Caco-2 (cell line): ENCODE measurements at places on chromosomes 6 and 20.

DNA sequence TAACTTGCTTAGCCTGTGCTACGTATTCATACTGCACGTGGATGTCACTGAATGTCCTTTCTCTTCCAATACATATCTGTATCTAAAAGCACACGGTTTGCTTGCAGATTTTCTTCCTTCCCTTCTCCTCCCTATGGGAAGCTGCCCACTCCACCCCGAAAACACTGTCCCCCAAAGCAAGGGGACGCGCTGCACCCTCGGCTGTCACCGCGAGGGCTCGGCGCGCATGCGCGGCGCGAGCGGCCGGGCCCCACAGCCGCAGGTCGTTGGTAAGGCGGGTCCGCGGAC lies 659 bp downstream of the TMX4 start:
- peak; percentile 85 for DNase-seq

DNA sequence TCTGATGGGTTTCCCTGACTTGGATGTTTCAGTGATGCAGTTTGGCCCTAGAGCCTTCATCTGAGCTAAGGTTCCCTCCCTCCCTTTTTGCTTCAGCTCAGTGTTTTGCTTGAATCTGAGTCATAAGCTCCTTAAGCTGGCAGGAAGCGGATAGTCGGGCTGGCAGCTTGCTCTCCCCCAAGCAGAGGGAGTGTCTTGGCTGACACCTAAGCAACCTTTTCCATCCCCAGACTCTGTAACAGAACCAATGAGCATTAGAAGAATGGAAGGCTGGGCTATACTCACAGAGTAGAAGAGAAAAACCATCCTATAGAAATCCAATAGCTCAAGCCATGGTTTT lies 98.3 kb downstream of the HAO1 start:
- no peak for DNase-seq

- DNase-seq: no peak
Observed at GRCh38 chr20:41507851-41508250, 110.3 kb downstream of the CHD6 start.

DNA sequence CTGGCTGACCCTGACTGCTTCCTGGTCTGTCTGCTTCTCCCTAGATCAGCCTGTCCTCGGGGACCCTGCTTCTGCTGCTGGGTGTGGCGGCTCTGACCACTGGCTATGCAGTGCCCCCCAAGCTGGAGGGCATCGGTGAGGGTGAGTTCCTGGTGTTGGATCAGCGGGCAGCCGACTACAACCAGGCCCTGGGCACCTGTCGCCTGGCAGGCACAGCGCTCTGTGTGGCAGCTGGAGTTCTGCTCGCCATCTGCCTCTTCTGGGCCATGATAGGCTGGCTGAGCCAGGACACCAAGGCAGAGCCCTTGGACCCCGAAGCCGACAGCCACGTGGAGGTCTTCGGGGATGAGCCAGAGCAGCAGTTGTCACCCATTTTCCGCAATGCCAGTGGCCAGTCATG lies 6.3 kb downstream of the NRSN2 start:
- no peak for DNase-seq

DNA sequence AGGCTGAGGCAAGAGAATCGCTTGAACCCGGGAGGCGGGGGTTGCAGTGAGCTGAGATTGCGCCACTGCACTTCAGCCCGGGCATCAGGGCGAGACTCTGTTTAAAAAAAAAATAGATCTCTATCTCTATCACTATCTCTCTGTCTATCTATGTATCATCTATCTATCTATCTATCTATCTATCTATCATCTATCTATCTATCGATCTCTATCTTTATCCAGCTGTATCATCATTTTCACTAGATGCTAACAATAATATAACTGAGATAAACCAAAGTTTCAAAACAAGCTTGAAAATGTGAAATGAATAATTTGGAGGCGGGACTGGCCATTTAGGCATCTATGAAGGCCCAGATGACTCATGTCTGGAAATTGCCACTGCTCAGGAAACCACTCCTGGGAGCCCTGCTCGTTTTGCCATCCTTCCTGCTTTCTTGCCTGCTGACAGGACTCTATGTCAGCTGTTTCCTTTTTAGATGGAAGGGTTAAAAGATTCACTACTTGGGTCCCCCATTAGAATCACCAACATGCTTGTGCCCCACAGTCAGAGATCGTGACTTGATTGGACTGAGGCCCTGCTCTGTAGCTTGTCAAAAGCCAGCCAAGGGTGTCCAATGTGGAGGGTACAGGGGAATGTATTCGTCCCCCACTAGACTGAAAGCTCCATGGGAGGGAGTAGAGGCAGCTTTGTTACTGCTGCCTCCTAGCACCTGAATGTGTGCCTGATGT lies 61.7 kb downstream of the UTRN start:
- DNase-seq: no peak

GRCh38 chr6:10733863-10734262 lies 11.0 kb downstream of the TMEM14C start:
- no peak for DNase-seq

DNA sequence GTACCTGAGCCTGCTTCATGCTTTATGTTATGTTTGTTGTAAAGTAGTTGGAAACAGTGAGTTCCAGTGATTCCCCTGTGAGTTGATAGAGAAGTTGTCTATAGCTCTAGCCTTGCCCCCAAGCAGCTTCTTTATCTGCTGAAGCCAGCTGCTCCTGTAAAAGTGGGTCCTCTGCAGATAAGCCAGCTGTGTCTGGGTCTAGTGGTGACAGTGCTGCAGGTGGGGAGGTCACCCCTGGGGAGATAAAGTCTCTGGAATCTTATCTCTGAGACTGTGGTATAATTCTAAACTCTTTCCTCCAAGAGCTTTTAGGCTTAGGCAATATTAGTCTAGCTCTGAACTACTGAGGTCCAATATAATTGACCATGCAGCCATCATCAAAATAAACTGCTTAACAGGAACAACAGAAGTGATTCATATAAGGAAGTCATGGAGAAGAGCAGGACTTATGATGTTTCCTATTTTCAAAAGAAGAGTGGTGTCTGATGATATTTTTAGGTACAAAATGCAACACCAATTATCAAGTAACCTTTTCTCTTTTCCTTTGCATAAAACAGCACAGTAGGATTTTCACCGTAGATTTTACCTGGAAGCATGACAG lies 44.2 kb upstream of the TMEM217 start:
- no peak for DNase-seq

DNA sequence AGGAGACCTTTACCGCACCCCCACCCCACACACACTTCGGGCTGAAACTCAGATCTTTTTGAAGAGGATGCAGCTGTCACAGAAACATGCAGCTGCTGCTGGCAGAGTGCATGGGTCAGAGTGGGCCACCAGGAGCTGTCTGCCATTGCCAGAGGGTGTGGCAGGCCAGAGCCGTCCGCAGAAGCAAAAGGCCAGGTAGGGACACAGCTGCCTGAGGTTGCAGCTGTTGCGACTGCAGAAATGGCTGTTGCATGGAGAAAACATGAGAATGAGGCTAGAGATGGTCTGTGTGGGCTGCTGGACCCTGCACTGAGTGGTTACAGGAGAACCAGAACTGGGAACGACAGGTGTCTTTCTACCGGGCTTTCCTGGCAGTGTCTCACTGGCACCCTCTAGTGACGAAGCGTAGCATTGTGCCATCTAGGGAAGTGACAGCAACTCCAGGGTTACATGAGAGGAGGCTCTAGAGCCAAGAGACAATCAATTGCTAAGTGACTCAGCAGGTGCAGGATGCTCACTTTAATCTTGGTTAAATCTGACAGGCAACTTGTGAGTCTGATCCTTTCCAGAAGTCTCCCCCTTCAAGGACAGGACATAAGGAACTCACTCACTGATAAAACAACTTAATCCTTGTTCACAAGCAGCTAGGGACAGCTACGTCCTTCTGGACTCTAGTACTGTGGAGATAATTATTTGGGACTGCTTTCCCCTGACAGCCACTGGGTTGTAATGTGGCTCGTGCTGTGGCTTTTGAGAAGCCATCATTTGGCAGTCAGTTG lies 29.1 kb upstream of the SERPINB9 start:
- DNase-seq: peak; percentile 85

- DNase-seq: no peak
Observed at GRCh38 chr6:166507809-166508564, 78.5 kb downstream of the RAMACL start.

DNA sequence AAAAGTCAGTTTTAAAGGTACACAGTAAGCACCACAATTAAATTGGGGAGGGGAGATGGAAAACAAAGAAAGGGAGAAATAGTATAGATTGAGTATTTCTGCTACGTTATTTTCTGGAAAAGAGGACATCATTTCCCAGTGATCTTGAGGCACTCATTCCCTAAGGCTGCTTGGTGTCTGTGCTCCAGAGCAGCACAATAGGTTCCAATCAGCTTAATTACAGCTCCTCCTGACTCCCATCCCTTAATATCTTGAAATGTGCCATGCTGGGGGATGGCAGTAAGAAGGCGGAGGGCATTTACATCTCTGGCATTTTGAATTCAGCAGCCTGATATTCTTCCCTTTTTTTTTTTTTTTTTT lies 39.5 kb upstream of the BEND3 start:
- DNase-seq: no peak

DNA sequence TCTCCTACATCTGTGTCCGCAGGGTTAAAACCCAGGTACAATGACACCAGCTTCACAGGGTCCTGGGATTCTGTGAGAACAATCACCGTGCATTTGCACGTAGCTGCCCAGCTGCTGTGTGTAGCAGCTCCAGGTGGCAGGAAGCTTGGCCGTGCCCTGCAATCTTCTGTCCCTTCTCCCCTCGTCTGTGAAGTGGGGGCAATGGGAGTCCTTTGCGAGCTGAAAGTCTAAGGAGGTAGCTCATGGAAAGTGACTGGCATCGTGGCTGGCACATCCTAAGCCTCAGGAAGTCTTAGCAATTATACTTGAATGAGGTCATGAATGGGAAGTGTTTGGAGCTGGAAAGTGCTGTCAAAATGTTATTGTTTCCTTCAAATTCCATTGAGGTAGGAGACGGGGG lies 137.1 kb downstream of the SMOC2 start:
- no peak for DNase-seq

DNA sequence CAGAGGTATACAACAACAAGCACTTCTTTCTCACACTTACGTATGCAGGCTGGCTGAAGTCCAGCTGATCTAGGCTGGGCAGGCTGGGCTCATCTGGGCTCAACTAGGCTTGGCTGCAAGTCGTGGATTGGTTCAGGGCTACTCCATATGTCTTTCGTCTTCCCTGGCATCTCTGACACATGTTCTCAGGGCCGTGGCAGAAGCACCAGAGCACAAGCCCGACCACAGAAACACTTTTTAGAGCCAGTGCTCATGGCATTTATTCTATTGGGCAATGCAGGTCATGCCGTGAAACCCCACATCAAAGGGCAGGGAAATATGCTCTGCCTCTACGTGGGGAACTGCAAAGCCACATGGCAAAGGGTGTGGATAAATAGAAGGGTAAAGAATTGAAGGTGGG lies 93.8 kb downstream of the RIN2 start:
- no peak for DNase-seq

- no peak for DNase-seq
Observed at GRCh38 chr20:23244156-23244915, 106.3 kb upstream of the NXT1 start.

DNA sequence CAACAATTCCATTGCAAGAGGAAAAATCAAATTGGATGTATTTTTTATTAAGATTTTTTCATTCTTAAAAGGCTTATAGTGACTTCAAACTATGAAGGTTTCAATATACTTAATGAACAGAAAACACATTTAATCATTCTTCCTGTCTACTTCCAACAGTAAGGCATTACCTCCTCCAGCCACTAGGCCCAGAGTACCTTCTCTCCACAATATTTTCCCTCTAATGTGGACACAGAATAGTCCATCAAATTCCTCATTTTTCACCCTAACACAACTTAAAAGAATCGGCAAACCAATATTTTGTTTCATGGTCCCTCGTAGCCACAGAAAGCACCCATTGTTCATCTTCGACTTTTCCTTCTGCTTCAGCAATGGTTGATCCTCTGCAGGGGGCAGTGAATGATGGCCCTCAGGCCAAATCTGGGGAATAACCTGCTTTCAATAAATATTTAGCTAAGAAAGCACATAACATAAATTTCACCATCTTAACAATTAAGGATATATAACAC lies 335.4 kb upstream of the ID4 start:
- no peak for DNase-seq

- no peak for DNase-seq
Observed at GRCh38 chr6:143647191-143647590, 30.6 kb upstream of the PHACTR2 start.

DNA sequence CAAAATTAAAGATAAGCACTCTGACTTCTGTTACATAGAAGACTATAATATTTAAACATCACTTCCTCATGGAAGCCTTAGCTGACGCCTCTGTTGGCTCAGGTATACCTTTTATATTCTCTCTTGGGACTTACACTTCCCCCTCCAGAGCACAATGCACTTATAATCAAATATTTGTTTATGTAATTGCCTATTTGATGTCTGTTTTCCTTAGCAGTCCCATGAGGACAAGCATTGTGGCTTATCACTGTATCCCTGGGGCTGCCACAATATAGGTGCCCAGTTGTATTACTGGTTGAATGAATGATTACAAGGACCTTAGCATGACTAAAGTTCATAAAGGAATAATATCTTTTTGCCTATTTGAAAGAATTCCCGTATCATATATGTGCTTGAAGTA lies 186.7 kb upstream of the VGLL2 start:
- DNase-seq: no peak

- no peak for DNase-seq
Observed at GRCh38 chr20:58374027-58374850, 14.8 kb upstream of the VAPB start.

- DNase-seq: no peak
Observed at GRCh38 chr20:34628026-34628425, 48.9 kb downstream of the PIGU start.

- DNase-seq: peak; percentile 46
Observed at GRCh38 chr6:27187231-27188060, 60.1 kb upstream of the PRSS16 start.

DNA sequence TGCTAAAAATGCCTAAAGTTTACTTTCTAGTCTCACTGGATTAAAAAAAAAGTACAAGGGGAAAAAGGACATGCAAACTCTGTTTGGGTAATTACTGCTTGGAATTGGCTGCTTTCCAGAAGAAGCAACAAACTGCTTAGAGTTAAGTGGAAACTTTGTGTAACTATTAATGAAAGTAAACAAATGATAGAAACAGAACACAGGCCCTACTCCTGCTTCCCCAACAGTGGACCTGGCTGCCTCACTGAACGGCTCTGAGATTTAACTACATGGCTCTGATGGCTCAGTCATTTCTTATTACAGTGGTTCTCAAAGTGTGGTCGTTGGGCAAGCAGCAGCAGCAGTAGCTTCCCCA lies 108.5 kb downstream of the MAN1A1 start:
- no peak for DNase-seq

- no peak for DNase-seq
Observed at GRCh38 chr20:39974966-39975501, 714.0 kb downstream of the MAFB start.

GRCh38 chr6:39269961-39270360 lies 40.7 kb upstream of the KCNK5 start:
- peak; percentile 87 for DNase-seq

GRCh38 chr20:46706242-46706641 lies 3.2 kb upstream of the SLC2A10 start:
- DNase-seq: no peak

GRCh38 chr6:14211562-14211942 lies 94.0 kb downstream of the CD83 start:
- peak; percentile 47 for DNase-seq

DNA sequence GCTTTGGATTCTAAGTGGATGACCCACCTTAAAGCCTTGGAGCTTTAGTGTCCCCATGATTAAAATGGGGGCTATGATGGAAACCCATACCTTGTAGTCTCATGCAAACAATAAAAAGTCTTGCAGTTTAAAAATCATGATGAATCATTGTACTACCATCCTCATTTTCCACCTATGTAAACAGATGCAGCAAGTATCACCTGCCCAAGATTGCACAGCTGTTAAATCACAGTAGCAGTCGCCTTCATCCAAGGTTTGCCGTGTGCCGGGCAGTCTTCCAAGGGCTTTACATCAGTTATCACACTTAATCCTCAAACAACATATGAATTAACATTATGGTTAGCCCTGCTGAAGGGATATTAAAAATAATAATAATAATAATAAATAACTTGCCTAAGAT lies 210.3 kb downstream of the FOXA2 start:
- DNase-seq: no peak
